ENCODE measurements at places on chromosomes 7 and 10.

- DNase-seq: no peak
Observed at GRCh38 chr7:72334066-72334465, 78.1 kb downstream of the CALN1 start.

- DNase-seq: peak; percentile 53
Observed at GRCh38 chr7:148815612-148816011, 68.5 kb downstream of the EZH2 start.

DNA sequence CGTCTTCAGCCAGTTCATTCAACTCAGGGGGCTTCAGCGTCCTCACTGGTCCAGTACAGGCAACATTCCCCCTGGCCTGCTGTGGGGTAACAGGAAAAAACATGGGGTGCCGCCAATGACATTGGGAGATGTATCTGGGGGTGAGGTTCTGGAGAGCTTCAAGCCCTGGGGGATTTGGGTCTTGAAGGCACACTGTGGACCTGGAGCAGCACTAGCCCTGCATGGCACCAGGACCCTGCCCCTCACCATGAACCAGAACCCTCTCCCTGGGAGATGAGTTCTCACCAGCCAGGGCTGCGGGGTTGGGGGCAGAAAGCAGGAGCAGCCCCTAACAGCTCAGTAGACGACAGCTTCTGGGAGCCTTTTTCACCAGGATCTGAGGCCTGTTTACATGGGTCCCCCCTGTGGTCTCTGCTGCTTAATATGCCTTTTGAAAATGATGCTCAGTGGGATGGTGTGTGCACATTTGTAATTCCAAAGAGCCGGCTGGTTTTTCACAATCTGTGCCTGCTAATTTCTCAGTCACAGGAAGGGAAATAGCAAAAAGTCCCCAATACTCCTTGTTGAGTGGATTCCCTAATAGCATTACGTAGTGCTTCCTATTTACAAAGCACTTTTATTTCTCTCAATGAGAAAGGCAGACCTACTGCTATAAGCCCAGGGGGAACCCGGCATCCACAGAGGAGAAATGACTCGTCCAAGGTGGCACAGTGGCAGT, 509.5 kb downstream of the RPS24 start:
- no peak for DNase-seq

DNA sequence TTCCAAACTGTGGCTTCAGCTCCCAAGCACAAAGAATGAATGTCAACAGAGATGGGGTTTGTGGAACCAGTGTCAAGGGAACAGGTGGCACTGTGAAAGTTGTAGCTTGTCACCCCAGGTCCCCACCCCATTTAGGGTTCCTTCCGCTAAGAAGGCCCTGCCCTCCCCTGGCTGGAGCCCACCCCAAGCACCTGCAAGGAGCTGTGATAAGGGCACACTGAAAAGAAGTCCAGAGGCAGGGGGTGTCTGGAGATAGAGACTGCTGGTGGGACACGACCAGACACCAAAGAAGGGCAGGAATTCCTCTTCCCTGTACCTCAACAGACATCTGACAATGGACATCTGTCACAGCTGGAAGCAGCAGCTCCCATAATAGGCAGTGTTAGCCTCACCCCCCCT, 4.5 kb downstream of the GRID1 start:
- no peak for DNase-seq

GRCh38 chr7:108222236-108222892, 92.2 kb upstream of the LAMB4 start:
- DNase-seq: no peak

GRCh38 chr7:155979994-155980393, 167.7 kb upstream of the SHH start:
- DNase-seq: no peak

DNA sequence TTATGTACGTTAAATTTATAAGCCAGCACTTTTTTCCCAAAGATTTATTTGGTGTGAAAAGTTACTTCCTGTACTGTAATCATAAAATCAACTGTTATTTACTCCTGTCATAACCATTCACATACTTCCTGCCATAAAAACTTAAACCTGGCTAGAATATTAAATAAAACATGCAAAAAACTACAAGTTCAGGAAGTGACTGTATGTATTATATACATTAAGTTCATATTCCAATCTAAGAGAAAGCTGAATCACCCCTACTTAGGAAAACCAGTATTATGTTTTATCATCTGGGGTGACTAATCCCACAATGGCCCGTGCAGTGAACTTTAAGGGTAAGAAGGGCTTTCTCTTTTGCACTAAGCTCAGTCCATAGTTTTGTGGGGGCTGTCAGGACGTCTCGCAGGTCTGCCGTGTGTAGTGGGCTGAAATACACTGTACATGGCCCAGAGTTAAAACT, 183.7 kb upstream of the KLF14 start:
- no peak for DNase-seq

- DNase-seq: no peak
Observed at GRCh38 chr7:122727354-122727753, 24.6 kb upstream of the RNF148 start.

GRCh38 chr7:35519971-35520809, 174.7 kb downstream of the HERPUD2 start:
- peak; percentile 57 for DNase-seq

GRCh38 chr10:78377356-78377755, 343.7 kb downstream of the RPS24 start:
- DNase-seq: no peak

DNA sequence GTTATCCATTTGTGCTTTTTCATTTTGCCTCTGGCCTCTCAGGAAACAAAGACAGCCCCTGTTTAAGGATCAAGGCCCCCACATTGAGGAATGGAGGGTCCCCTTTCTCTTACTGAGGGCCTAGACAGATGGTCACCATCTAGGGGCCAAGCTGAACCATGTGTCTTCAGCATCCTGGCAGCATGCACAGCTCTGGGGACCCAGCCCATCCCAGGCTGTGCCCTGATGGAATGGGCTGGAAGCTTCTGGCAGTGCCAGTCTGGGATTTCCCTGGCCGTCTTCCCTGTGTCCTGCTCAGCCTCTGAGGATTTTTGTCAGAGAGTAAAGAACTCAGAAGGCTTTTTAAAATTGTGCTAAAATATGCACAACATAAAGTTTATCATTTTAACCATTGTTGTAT, 116.8 kb downstream of the ITIH5 start:
- no peak for DNase-seq

DNA sequence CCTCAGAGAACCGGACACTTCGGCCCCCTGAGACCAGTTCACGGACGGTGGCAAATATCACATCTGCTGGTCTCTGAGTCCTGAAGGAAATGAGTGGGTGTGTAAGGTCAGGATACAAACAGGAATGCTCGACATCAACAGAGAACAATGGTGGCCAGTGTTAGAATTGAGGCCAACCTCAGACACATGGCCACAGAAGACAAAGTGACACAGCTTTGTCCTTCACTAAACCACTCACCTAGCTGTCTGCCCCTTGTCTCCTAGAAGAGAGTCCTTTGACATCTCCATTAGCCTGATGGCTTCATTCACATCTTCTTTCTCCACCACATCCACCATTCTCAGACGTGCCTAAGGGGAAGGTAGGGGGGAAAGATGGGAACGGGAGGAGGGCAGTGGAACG, 4.3 kb downstream of the COPS6 start:
- DNase-seq: no peak

DNA sequence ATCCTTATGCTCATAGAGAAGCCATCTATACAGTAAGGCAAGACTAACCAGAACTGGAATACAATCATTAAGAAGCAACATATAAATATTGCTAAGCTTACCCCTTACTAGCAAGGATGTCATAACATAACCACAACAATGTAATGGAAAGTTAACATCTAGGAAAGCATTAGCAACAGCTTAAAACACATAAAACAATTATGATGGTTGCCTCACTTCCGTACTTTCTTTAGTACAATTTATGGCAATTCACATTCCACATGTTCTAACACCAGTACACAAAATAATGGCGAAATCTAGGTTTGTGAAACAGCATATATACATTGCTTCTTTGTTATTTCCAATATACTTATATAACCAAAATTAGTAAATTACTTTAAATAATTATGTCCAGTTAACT, 195.0 kb downstream of the AHR start:
- no peak for DNase-seq

DNA sequence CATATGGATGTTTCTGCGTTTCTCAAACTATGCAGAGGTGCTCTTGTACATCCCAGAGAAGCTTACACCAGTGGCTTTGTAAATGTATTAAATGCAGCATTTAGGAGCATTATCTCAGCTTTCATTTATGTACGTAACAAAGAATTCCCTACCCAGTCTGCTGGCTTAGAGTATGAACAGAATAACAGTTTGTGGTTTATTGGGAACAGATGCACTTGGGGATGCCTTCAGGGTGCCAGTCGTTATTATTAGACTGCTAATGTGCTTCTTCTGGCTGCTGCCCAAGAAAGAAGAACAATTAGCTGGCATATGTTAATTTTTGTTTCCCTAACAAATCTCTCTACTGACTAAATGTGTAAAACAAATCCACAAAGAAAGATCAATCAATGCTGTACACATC, 241.9 kb downstream of the FOXP2 start:
- DNase-seq: no peak

DNA sequence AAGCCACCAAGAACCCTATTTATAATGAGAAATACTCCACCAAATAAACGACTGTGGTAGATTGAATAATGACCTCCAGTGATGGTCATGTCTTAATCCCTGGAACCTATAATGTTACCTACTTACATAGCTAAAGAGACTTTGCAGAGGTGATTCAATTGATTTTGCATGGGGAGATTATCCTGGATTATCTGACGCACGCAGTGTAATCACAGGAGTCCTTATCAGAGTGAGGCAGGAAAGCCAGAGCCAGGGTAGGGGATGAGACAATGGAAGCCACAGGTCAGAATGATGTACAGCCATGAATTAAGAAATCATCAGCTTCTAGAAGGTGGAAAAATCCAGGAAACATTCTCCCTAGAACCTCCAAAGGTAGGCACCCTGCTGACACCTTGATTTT, 286.4 kb upstream of the SP4 start:
- DNase-seq: no peak
